ENCODE measurements at places on chromosomes 12 and 14.

DNA sequence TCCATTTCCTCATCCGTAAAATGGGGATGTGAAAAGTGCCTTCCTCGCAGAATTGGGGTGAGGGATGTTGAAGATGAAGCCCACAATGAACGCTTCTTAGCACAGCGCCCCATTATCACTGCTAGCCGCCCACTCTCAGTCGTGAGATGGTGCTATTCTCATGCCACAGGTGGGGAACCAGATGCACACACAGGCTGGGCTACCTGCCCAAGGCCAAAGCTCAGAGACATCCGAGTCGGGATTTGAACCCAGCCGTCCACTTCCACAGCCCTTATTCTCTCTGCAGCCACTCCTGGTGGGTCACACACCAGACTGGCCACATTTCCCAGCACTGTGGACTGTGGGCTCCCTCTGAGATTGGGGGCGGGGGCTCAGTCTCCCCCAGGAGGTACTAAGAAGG lies 55.8 kb downstream of the BCL11B start:
- no peak for DNase-seq

- DNase-seq, result no peak
Measured at GRCh38 chr14:38105106-38105702, 102.5 kb upstream of the SSTR1 start.

- DNase-seq, result no peak
Measured at GRCh38 chr14:76836029-76836630, 9.9 kb downstream of the LRRC74A start.

- DNase-seq, result no peak
Measured at GRCh38 chr14:99995700-99996356, 69.4 kb upstream of the EVL start.

GRCh38 chr12:76024102-76024781 lies 7.3 kb downstream of the PHLDA1 start:
- DNase-seq, result no peak

- DNase-seq, result no peak
Measured at GRCh38 chr12:10374624-10375018, 15.2 kb downstream of the KLRK1 start.

- DNase-seq, result no peak
Measured at GRCh38 chr12:13075118-13075480, 28.4 kb downstream of the GSG1 start.

All from AG09309 (cell line).